ENCODE measurements at places on chromosomes 1 and 21.

GRCh38 chr1:54299037-54299436, 99.1 kb downstream of the MRPL37 start:
- no peak for DNase-seq

- DNase-seq, result peak; percentile 69
Observed at GRCh38 chr1:171220581-171221054, 27.7 kb upstream of the FMO1 start.

DNA sequence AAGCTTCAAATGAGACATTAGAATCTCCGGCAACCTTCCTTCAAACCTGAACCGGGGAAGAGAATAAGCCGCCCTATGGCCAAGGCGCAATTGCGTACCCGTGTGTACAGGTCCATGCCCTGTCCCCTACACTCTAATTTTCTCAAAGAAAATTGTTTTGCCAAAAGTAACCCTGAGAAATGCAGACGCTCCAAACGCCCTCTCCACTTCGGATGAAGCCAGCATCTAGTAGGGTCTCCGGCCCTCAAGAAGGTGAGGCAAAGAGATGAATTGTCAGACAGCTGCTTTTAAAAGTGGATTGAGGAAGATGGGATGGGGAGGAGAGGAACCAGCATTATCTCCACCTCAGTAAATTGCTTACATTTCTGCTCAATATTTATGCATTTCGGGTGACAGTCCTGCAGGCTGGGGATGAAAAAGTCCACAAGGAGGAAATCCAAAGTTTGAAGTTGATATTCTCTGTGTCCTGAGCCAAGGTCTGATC, 630 bp upstream of the LHX9 start:
- peak; percentile 38 for DNase-seq

DNA sequence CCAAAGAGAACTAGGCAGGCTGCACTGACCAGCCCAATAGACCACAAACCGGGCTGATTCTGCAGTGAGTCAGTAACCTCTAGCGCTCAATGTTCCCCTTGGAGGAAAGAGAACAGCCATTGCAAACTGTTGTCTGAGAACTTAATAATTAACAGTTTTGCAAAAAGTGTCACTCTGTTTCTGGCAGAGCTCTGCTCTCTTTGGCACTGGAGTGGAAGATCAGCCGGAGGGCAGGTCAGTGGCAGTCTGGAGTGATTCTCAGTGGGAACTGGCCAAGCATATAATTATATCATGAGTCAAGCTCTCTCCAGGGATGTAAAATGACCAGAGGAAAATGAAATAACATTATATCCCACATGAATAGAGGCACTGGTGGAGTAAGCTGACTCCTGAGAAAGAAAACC, 238.3 kb downstream of the HLX start:
- peak; percentile 79 for DNase-seq

- DNase-seq, result no peak
Observed at GRCh38 chr1:205028924-205029323, 14.1 kb upstream of the CNTN2 start.

DNA sequence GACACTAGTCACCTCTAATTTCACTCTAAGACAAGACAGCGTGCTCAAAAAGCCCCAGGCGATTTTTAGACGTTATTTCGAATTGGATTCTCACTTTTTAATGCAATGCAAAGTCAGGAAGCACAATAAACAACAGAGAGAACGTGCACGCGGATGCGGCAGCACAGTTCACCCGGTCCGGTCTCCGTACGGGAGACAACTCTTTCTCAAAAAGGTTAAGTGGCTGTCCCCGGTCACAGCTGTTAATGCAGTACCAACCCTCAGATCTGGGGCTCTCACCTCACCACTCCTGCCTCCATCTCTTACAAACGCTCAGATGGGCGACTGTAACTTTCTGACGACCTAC, 1.2 kb downstream of the HP1BP3 start:
- no peak for DNase-seq

DNA sequence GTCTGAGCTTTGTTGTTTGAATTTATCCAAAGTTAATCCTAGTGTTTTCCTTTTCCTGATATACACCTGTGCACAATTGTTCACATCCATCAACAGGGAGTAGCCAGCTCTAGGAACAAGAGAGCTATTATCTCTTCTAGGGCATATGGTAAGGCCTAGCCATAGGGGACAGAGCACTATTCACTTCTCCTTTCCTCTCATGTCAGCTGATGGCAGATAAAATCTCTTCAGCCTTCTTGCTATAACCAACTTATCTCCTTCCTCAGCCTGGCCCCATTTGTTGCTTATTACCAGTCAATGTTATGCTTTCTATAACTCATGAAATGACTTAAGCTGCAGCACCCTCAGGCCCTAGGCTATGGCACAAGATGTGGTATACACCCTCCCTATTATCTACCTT, 38.9 kb downstream of the PATJ start:
- no peak for DNase-seq

DNA sequence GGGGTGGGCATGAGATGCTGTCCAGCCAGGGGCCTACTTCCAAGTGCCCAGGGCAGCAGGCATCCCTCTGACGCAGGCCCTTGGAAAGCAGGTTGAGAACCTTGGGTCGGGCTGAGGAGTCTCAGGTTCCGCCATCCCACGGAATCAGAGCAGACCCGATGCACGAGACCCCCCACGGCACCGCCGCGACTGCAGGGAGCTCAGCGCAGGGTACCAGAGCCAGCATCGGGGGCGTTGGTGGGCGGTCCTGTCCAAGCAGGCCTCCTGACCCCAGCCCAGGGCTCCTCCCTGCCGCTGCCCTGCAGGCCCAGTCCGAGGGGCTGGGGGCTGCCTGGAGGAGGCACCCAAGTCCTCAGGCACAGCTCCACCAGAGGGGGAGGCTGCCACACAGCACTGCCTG, 177.2 kb downstream of the PRDM16 start:
- no peak for DNase-seq

DNA sequence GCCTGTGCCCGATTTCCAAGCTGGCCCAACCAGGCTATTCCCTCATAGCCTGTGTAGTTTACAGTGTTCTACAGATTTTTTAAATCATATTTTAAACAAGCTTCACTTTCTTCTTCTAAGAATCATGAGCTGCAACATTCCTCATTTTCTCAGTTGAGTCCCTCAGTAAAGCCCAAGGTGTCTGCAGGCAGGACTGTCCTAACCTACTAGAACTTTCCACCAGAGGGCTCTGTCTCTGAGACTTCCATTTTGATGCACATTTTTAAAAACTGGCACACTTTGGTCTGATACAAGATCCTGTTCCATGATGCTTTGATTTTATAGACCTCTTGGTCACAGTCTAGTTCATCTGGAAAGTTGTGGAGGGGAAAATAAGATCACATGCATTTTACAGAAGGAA, 21.6 kb upstream of the SLAMF6 start:
- peak; percentile 19 for DNase-seq
